Muscle of leg (tissue), 16 donors: ENCODE measurements at places on chromosomes 16 and 17. TPM values are rescaled to one million over a fixed set of nuclear protein-coding genes. Genes with fewer than 3 reads are reported as not detected.

GRCh38 chr16:74073456-74073855, 223.2 kb upstream of the PSMD7 start:
- peak; percentile 57 for DNase-seq

- no peak for DNase-seq
Measured at GRCh38 chr16:11170696-11171447, 85.1 kb downstream of the SOCS1 start.

- DNase-seq, result no peak
Measured at GRCh38 chr16:14346278-14347142, 275.4 kb downstream of the MRTFB start.

The SAMD14 gene
- total RNA-seq, result 1.5 TPM
